ENCODE measurements at places on chromosomes 2 and 18. TPM values are rescaled to one million over a fixed set of nuclear protein-coding genes. Genes with fewer than 3 reads are reported as not detected.

PSD4 gene
- 93.5 TPM for total RNA-seq

CYP1B1 gene
- 3.4 TPM for total RNA-seq

TSHZ1 gene
- 16.3 TPM for total RNA-seq

SEMA4F gene
- total RNA-seq, result 0.75 TPM

BARD1 gene
- 8.1 TPM for total RNA-seq

ASXL2 gene
- 22.1 TPM for total RNA-seq

PDE6D gene
- total RNA-seq, result 34.1 TPM

COL4A3 gene
- total RNA-seq, result 5.1 TPM

SPEG gene
- total RNA-seq, result 27.6 TPM

MATN3 gene
- total RNA-seq, result 0.27 TPM

- DNase-seq, result no peak
Measured at GRCh38 chr2:196725218-196725617, 74.3 kb downstream of the GTF3C3 start.

DNA sequence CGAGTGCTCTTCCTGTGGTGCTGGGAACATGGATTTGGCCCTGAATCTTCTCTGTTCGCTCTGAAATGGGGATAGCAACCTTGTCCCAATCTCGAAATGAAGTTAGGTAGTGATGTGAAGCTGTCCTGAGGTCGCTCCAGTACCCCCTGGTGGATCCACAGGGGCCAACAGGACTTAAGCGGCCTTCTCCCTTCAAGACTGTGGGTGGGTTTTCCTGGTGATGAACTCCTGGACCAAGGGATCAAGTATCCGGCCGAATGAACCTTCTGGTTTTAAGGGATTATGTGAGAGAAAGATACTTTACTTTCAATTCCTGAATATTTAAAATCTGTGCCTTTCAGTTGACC, 156.5 kb downstream of the NAPG start:
- DNase-seq, result no peak

- peak; percentile 49 for DNase-seq
Measured at GRCh38 chr2:161122772-161123530, 37.3 kb upstream of the TANK start.

GRCh38 chr2:190139371-190139770, 76.8 kb upstream of the MSTN start:
- no peak for DNase-seq

- DNase-seq, result no peak
Measured at GRCh38 chr2:157692768-157693167, 64.1 kb upstream of the ACVR1C start.

GRCh38 chr18:12315490-12315889, 7.4 kb downstream of the TUBB6 start:
- no peak for DNase-seq

GRCh38 chr2:145256551-145256950, 736.6 kb upstream of the ZEB2 start:
- DNase-seq, result no peak

- DNase-seq, result no peak
Measured at GRCh38 chr2:181829230-181829629, 62.3 kb upstream of the ITPRID2 start.

DNA sequence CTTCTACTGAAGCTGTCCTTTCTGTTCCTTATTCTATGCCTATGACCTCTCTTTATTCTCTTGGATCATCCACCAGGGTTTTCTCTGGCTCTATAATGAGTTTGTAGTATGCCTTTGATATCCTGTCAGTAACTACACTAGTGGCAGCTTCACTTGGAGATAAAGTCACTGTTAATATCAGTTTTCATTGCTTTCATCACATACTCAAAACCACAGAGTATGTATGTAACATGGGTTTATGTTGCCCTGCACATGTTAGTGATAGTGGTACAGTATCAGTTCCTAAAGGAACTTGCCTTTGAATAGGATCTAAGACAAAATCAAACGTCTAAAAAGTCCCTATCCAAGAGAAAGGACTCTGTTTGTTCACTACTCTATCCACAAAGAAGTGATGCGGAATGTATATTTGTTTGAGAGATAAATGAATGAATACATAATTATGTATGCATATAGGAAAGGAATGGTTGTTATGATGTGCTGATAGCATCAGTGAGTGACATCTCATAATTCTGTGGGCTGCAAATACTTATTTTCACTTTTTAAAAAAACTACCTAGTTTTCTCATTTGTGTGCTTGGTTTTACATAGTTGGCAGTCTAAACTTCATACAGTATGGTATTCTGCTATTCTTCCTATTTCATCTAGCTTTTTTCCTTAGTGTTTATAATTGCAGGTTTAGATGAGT, 45.1 kb downstream of the TET3 start:
- DNase-seq, result no peak

DNA sequence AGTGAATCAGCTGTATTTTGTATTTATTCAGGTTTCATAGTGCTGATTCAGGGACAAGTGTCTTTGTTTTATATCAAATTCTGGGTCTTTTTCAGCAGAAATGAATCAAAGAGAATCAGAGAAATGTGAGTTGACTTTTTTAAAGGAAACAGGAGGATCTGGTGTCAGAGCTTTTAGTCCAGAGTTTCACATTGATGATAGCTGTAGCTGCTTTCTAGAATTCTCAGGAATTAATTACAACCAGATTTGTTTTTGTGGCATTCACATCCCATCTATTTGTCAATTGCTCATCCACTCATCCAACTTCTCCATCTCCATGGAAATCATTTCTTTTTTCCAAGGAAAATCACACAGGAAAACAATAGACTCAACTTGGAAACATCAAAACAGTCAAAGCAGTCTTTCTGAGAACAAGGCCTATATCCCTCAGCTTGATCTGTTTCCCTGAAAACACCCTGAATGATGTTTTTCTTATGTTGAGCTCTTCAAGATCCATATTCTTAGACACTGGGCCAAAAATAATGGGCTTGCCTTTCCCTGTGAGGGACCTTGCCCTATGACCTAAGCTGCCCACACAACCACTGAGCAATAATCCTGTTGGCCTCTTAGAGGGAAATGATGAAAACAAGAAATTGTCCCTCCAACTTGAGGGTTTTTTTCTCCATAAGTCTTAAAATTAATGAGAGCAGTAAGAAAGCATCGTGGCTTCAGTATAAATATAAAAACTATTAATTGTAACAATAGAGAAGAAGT, 249.5 kb upstream of the FN1 start:
- DNase-seq, result no peak

DNA sequence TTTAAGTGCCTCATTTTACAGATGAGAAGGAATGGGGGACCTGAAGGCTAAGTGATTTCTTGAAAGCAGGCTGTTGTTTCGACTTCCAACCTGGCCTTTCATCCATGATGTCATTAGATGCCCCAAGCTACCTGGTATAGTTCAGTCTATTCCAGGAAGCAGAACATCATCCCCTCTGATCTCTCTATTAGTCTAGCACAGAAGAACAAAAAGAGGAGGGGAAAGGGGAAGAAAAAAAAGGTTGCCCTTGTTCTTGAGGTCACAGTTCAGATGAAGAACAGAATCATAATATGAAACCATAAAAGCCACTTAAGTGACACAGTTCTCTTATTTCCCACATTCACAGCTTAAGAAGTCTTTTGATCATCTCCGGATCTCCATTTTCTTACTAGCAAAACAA, 386.2 kb upstream of the HNRNPA3 start:
- no peak for DNase-seq

GRCh38 chr2:235543851-235544688, 50.2 kb downstream of the AGAP1 start:
- peak; percentile 6 for DNase-seq

DNA sequence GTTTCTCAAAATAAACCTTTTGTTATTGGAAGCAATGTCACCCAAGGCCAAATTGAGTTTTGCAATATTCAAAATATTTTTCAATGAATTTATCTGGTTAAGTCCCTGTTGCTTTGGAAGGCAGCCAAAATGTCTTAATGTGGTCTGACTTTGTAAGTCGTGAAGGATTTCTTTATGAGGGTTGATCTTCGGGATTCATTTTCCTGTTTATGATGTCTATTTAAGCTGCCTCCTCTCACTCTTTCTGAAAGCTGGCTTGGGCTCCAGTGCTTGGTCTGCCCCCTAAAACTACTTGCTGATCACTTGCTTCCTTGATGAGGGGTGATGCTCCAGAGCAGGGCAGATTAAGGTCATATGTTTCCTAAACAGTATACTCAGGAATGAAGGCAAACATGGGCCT, 141.1 kb downstream of the ANTXR1 start:
- no peak for DNase-seq

- DNase-seq, result no peak
Measured at GRCh38 chr2:3731829-3732228, 28.5 kb downstream of the DCDC2C start.

- no peak for DNase-seq
Measured at GRCh38 chr2:206558492-206558891, 83.8 kb upstream of the FAM237A start.

DNA sequence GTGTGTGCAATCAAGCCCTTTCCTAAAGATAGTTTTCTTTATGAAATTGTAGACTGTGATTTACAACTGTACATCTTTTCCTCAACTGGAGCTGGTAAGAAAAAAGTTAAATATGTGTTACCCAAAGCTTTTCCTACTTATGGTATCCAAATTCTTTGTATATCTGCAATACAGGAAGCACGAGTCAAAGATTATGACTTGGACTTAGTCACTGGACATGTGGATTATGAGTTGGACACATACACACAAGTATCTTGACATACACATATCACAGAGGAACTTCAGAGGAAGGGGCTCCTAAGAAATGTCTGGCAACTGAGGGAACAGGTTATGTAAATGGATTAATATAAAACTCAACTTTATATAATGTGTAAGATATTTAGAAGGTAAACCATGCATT, 35.2 kb downstream of the PRELID3A start:
- no peak for DNase-seq

All from transverse colon (tissue), 4 donors.